ENCODE measurements at places on chromosomes 13 and 19.

DNA sequence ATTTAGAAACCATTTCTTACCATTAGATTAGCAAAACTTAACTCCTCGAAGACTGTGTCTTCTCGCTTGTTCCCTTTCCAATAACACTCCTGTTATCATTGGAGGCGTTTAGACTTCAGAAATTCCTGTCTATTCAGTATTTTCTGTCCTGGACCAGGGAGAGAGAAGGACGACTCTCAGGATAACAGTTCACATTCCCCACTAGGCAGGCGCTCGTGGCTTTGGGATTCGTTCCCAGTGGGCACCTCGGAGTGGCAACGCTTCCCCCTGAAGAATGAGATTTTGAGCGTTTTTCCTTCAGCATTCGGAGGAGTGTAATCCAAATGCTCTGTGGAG, 429 bp upstream of the ZNF225 start:
- no peak for DNase-seq

DNA sequence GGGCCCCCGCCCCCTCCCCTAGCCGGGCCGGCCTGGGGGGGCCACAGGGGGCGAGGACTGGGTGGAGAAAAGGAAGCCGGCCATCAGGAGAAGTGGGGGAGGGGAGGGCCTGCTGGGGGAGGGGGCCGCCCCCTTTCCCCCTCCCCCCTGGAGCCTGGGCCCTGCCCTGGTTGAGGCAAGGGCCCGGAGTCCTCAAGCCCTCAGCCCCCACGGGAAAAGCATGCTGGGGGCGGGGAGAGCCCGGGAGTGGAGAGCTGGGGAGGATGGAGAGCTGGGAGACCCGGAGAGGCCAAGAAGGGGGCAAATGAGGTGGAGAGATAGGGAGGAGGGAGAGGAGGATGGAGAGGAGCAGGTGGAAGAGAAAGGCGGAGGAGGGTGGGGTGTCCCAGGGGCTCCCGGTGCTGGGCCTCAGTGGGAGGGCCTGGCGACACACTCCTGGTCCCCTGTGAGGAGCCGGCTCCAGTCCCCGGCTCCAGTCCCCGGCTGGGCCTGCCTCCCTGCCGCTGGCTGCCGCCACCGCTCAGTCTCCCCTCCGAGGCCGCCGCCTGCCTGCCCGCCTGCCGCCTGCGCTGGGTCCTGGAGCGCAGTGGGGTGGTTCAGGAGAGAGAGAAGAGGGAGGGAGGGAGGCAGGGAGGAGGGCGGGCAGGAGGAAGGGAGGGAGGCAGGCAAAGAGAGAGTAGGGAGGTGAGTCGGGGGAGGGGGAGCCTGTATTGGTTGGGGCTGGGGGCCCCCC, at the start of gene GRIK5:
Gene GRIK5 (minus strand): TSS at position 588 of the 733 bp plus-strand sequence. CDS start 4,436 bp downstream, outside the sequence.
- no peak for DNase-seq

DNA sequence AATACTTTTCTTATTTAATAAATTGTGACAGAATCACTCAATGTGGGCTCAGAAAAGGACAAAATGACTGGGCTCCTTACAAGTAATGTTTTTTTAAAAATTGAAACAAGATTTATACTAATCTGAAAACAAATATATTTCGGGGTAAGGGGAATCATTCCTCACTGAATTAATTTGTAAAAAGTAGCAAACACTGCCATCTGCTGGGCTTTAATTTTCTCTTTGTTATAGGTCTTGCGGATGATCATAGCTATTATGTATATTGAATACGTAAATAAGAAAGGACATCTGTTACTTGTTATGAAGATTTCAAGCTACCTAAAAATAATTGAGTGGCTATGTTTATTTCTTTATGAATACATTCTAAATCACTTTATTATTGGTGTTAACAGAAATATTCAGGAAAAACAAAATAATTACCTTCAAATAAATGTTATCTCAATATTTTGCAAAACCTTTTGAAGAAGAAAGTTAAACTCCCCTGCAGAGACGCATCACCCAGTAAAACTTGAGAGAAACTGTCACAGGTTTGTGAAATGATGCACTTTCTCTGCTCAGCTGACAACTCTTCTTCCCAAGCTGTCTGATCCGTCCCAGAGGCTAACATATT, 17.8 kb upstream of the ENOX1 start:
- peak; percentile 57 for DNase-seq

DNA sequence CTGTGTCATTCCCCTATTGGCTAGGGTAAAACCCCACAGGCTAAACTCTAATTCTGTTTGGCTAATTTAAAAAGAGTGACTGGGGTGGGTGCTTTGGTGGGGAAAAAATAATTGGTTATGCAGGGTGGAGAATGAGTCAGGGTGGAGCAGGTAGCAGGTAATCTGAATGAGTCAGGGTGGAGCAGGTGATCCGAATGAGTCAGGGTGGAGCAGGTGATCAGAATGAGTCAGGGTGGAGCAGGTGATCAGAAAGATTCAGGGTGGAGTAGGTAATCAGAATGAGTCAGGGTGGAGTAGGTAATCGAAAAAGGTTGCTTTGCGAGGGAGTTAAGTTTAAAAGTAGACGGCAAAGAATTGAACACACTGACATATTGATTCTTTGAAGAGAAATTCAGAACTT, 1218.8 kb upstream of the ATXN8OS start:
- no peak for DNase-seq

GRCh38 chr13:88248393-88248792, 577.2 kb downstream of the SLITRK5 start:
- DNase-seq = no peak
